DMS153 (cell line): ENCODE measurements at places on chromosomes 2 and 18.

DNA sequence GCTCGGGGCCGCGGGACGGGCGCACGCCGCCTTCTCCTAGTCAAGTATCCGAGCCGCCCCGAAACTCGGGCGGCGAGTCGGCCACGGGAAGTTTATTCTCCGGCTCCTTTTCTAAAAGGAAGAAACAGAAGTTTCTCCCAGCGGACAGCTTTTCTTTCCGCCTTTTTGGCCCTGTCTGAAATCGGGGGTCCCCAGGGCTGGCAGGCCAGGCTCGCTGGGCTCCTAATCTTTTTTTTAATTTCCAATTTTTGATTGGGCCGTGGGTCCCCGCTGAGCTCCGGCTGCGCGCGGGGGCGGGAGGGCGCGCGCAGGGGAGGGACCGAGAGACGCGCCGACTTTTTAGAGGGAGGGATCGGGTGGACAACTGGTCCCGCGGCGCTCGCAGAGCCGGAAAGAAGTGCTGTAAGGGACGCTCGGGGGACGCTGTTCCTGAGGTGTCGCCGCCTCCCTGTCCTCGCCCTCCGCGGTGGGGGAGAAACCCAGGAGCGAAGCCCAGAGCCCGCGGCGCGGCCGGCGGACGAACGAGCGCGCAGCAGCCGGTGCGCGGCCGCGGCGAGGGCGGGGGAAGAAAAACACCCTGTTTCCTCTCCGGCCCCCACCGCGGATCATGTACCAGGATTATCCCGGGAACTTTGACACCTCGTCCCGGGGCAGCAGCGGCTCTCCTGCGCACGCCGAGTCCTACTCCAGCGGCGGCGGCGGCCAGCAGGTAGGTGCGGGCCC is 617 bp downstream of the FOSL2 start:
- DNase-seq = peak; percentile 43

DNA sequence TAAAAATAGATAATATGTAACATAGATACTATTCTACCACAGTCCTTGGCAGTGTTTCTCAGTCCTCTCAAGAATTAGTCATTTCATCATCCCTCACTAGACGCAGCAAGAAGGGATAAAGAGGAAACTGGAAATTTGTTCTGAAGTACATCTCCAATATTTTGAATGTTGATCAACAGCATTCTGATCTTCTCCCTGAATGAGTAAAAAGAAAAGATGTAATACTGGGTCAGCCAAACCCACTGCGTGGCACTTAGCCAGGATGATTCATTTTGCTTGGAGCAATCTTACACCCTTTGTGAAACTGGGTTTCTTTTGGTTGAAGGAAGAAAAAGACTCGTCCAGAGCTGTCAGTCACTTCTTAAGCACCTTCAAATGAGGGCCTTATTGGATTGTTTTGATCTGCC is 54.1 kb downstream of the TAF1B start:
- DNase-seq = no peak

GRCh38 chr2:223641082-223641481 is 38.9 kb upstream of the SCG2 start:
- no peak for DNase-seq

GRCh38 chr2:214631406-214631805 is 178.1 kb downstream of the BARD1 start:
- no peak for DNase-seq

GRCh38 chr2:128967646-128968045 is 649.0 kb upstream of the HS6ST1 start:
- DNase-seq = no peak

GRCh38 chr2:219434718-219435525 is at the start of gene SPEG:
SPEG (plus strand) TSS chr2:219434843; CDS start chr2:219434978, 135 bp downstream.
- DNase-seq = no peak

- DNase-seq = no peak
Observed at GRCh38 chr2:138494265-138494966, 7.2 kb upstream of the SPOPL start.
